ENCODE measurements at places on chromosomes 4 and X.
A peak's percentile ranks its signal among the peaks of the same experiment; 100 is the strongest.

GRCh38 chr4:113625902-113626301 lies 135.6 kb downstream of the CAMK2D start:
- no peak for DNase-seq

DNA sequence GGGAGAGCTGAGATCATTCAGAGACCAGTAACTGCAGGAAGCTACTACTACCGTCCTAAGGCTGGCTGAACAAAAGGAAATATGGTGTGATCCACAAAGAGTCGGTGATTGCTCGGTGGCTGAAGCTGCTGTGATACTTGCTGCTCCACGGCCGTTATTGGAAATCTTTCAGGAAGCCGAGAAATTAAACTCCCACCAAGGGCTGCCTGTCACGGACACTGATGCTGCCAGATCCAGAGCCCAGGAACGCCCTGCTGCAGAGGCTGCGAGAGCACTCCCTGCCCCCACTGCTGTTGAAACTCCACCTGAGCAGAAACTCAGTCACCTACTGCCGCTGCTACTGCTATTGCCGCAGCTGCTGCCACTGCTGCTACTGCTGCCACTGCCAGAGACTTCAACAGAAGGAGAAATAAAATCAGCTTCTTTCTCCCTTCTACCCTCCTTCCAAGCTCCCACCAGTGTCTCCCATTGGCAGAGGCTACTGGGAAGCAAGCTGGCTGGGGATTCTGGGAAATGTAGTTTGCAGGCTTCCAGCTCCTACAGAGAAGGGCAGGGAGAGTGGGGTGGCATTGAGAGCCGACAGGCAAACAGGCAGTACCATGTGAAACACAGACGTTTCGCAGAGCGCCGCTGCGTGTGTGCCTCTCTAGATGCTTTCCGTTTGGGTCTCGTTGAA lies 126.0 kb upstream of the ENPP6 start:
- peak; percentile 18 for DNase-seq

DNA sequence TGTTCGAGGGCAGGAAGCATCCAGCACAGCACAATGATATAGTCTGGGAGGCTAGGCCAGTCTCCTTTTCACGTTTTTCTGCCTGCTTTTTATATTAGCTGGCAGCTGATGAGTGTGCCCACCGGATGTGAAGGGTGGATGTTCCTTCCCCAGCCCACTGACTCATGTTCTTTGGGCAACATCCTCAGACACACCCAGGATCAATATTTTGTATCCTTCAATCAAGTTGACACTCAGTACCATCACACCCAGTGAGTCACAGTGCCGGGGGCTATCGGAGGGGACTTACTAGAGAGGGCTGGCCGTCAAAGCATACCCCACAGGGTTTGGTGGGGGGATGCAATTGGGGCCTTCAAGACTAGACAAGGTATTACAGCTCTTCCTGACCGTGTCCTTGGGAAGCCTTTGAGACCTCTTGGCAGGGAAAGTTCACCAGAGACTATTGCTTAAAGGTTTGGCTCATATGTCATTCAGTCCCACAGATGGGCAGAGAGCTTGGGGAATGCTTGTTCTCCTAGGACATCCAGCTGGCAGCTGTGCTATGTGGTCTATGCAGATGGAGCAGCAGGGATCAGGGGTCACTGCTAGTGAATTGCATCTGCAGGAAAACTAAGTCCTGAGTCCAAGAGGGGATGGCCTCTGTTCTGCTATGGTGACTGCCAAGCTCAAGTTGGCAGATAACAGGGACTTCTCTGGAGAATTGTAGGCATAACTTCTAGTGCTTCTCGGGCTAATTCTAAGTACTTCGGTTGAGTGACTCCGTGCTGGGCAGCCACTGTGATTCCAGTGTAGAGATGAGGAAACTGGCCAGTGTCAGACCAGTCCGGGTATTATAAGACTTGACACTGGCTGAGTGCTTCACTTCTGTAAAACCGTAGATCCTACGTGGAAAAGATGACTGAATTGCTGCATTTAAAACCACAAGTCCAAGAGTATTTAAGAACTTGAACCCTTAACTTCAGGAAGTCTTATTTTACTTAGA lies 12.9 kb upstream of the WDR1 start:
- DNase-seq = no peak

- no peak for DNase-seq
Observed at GRCh38 chr4:131603705-131604104, 1545.4 kb upstream of the PCDH10 start.

DNA sequence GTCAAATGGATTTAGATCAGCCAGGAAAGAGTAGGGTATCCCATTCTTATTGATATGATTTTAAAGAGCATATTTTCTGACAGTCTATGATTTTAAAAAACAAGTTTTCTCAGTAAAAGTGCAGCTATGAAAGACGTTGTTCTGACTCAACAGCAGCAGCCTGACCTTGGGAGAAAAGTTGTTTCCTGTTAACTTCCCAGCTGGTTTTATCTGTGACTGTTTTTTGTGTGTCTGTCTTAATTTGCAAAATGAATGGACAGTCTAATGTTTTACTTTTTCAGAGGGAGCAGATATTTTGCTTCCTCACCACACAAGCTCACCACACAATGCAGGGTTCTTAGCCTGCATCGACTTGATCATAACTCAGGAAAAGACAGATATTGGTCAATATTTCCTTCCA lies 764 bp upstream of the MTHFD2L start:
- no peak for DNase-seq

- no peak for DNase-seq
Observed at GRCh38 chr4:139799615-139800014, 134.0 kb downstream of the MGST2 start.

- no peak for DNase-seq
Observed at GRCh38 chr4:158535130-158535614, 13.5 kb downstream of the RXFP1 start.

- no peak for DNase-seq
Observed at GRCh38 chr4:140790765-140791164, 34.6 kb upstream of the TBC1D9 start.

DNA sequence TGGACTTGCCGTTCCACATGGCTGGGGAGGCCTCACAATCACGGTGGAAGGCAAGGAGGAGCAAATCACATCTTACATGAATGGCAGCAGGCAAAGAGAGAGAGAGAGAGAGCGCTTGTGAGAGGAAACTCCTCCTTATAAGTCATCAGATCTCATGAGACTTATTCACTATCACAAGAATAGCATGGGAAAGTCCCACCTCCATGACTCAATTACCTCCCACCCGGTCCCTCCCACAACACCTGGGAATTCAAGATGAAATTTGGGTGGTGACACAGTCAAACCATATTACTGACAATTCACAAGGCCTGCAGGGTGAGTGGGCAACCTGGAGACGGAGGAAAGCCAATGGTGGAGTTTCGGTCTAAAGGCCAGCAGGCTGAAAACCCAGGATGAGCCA lies 394.3 kb upstream of the TRAM1L1 start:
- DNase-seq = no peak

GRCh38 chrX:106619797-106620196 lies 8.0 kb downstream of the RADX start:
- DNase-seq = no peak

DNA sequence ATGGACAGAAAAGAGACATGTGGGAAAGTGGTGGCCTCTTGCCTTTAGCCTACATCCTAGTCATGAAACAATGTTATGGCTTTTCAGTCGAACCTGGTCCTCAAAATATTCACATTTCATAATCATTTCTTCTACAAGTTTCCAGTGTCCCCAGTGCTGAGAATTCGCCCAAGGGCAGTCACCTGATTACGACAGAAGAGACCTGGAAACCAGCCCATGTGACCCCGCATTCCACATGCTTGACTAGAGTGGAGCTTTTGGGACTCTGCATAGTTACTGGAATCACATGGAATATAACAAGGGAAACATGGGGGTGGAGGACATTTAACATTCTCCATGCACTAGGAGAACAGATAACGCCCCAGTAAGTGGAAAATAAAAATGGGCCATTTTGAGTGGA lies 100.1 kb downstream of the PPARGC1A start:
- no peak for DNase-seq

- no peak for DNase-seq
Observed at GRCh38 chr4:4323705-4324534, 33.9 kb downstream of the ZBTB49 start.
